ENCODE measurements at places on chromosomes 4 and X.

GRCh38 chrX:9495496-9495895 is 30.6 kb downstream of the TBL1X start:
- DNase-seq = no peak

DNA sequence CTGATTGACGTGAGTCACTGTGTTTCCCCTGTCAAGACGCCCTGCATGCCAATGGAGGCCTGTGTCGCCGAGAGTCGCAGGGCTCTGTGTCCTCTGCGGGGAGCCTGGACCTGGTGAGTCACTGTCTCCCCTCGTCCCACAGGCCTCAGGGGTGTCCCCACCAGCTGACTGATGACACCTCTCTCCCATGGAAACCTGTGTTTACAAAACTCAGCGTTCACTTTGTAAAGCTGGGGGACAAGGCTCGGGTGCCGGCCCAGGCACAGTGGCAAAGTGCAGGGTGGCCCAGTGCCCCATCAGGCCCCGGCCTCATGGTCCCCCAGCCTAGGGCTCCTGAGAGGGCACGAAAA is 21.2 kb upstream of the HGFAC start:
- no peak for DNase-seq

GRCh38 chr4:123777373-123777772 is 380.8 kb downstream of the SPRY1 start:
- peak; percentile 53 for DNase-seq

- DNase-seq = no peak
Observed at GRCh38 chr4:148779771-148780170, 337.6 kb upstream of the NR3C2 start.

GRCh38 chrX:100895365-100896075 is 21.4 kb upstream of the NOX1 start:
- DNase-seq = peak; percentile 25

DNA sequence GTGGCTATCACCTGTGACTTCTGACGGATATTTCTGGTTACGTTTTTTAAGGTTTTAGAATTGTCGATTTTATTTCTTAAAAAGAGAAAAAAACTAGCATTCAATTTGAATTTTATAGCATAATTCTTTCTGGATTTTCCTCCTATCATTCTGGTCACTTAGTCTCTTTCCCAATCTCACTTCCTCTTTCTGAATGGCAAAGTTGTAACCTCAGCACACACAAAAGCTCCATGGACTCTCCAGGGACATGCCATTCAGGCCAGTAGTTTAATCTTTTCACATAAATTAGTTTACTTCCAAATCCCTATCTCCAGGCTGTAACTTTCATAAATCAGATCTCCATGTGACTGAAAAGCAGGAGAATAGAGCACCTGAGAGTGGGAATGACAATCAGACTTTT is 110.7 kb downstream of the ARAP2 start:
- DNase-seq = no peak

DNA sequence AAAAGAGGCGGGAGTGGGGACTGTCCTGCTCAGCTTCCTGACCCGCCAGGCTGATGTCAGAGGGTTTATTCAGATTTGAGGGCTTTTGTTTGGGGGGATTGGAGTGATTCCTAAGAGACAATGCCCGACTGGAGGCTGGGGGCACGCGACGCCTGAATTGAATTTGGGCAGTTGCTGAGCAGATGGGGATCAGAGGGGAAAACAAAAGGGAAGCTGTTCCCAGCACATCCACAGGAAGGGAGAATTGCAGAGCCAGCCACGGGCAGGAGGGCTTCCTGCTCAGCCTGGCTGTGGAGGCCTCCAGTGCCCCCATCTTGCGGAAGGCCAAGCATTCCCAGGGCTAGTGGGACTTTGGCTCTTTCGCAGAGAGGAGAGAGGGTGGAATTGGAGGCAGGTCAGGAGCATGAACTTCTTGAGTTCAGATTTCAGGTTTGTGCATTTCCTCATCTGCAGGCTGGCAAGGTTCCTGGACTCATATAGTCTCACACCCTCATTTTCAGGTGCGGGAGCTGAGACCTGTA is 162.8 kb downstream of the NHS start:
- DNase-seq = no peak

DNA sequence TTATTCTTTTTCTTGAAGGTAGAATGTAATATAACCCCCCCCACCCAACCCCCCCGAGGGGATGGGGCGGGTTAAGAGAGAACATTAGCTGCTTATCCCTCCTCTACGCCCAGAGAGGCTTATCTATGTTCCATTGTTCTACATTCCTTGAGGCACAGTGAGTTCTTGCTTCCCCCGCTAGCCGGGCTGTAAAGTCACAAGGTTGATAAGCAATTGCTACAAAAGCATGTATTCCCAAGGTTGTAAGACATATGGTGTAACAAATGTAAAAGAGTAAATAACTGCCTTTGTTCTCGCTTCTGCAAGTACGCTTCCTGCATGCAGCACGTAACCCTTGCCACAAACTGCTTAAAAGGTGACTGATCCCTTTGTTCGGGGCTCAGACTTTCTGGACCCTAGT is 8.2 kb downstream of the DCAF8L2 start:
- DNase-seq = no peak

- no peak for DNase-seq
Observed at GRCh38 chr4:972651-973424, 531 bp downstream of the DGKQ start.

DNA sequence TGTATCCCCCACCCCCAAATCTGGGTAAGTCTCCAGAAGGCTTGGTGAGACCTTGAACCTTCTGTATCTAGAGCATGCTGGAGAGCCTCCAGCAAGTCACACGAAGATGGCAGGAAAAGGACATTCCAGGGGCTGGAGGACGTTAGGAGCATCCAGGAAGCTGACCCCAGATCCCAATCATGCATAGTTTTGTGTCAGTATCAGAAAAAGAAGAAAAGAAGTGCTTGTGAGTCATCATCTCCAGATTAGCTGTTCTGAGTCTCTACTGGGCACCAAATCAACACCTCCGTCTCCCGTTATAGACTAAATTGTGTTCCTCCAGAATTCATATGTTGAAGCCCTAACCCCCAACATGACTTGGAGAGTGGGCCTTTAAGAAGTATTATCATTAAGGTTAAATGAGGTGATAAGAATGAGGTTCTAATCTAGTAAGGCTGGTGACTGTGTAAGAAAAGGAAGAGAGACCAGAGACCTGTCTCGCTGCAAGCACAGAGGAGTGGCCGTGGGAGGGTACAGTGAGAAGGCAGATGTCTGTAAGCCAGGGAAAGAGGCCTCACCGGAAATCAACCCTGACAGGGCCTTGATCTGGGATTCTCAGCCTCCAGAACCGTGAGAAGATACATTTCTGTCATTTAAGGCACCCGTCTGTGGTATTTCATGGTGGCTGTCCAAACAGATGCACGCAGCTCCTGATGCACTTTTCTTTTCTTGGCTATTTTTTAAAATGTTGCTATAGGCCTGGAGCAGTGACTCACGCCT is 38.1 kb upstream of the CLDN24 start:
- DNase-seq = no peak

- DNase-seq = no peak
Observed at GRCh38 chr4:43607400-43607799, 714.9 kb downstream of the GRXCR1 start.

GRCh38 chr4:45036677-45037076 is 310.3 kb upstream of the GNPDA2 start:
- no peak for DNase-seq

GRCh38 chr4:175127314-175127713 is 209.2 kb downstream of the ADAM29 start:
- DNase-seq = peak; percentile 39

GRCh38 chrX:24245202-24245601 is 68.7 kb downstream of the SUPT20HL2 start:
- DNase-seq = peak; percentile 47

DNA sequence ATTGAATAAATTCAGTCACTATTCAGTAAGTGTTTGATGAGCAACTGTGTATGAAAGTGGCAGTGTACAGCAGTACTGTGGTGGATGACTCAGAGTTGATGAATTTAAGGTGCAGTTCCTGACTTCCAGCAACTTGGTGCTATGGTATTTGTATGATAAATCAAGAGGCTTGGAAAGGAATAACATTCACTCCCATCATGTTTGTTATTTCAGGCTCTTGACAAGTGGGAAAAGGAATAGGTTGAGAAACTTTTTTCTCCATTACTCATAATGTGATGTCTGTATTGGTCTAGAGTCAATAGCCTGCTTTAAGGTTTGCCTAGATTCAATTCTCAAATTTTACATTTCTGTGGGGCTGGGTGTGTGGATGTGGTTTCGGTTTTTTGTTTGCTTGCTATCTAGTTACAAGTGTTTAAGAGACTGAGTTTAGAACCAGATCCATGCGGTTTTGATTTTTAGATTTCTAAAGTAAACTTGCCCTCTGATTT is 35.1 kb upstream of the CYP2U1 start:
- peak; percentile 100 for DNase-seq

DNA sequence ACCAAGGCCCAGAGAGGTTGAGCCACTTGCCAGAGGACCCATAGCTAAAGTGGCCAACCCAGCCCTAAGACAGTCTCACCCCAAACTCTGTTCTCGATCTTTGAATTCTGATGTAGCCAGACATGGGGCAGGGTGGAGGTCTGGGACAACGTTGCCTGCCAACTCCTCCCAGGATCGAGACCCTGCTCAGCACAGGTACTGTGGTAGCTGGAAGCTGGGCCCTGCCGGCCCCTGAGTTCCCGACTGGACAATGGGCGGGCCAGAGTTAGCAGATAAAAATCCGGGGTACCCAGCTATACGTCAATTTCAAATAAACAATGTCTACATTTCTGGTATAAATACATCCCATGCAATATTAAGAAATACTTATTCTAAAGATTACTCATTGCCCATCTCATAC is 35.3 kb downstream of the ADRA2C start:
- no peak for DNase-seq

DNA sequence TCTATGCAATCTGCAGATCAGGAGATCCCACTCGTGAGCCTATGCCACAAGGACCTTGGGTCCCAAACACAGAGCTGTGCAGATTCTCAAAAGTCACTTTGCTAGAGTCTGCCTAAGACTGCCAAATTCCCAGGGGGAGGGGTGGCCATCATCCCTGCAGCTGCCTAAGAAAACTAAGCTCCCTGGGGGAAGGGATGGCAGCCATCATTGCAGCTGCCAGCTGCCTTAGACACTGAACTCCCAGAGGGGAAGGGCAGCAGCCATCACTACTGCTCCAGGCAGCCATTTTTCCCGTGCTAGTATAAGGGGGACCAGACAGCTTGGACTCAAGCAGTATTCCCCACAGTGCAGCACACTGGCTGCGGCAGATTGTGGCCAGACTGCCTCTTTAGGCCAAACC is 156.9 kb downstream of the NKX6-1 start:
- DNase-seq = no peak

- no peak for DNase-seq
Observed at GRCh38 chr4:118756958-118757357, 71.8 kb downstream of the METTL14 start.

DNA sequence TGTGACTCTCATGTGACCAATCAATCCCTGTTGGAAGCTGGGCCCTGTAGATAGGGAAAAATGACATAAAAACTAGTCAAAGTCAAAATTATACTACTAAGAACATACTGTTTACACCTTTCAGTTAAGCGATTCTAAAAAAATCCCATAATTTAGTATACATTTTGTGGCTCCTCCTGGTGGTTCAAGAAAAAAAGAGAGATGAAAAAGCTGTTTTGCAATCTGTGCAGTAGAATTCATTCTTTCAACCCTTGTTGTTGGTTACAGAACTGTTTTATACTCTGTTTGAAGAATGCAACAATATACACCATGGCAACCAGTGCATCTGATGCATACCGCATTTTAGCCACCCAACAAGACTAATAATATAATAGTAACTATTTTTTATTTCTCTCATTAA is 66.8 kb upstream of the ANK2 start:
- no peak for DNase-seq

- DNase-seq = no peak
Observed at GRCh38 chr4:10747186-10747585, 62.6 kb upstream of the CLNK start.

DNA sequence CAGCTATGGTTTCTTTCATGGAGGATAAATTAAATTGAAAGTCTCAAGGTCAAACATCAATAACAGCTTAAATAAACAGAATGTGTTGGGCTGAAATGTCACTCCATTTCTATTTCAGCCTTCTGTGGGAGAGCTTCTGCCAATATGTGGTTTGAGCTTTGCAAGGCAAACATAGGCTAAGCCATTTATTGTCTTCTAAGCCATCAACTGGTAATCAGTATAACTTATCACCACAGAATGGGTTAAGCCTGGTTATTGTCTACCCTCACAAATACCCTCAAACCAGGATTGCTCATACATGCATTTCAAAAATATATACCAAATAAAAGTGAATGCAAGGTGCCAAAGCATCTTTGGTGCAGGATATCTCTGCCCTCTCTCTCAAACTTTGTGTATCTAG is 52.7 kb downstream of the GABRB1 start:
- DNase-seq = no peak

GRCh38 chr4:155787113-155787710 is 28.4 kb downstream of the GUCY1B1 start:
- peak; percentile 80 for DNase-seq

DNA sequence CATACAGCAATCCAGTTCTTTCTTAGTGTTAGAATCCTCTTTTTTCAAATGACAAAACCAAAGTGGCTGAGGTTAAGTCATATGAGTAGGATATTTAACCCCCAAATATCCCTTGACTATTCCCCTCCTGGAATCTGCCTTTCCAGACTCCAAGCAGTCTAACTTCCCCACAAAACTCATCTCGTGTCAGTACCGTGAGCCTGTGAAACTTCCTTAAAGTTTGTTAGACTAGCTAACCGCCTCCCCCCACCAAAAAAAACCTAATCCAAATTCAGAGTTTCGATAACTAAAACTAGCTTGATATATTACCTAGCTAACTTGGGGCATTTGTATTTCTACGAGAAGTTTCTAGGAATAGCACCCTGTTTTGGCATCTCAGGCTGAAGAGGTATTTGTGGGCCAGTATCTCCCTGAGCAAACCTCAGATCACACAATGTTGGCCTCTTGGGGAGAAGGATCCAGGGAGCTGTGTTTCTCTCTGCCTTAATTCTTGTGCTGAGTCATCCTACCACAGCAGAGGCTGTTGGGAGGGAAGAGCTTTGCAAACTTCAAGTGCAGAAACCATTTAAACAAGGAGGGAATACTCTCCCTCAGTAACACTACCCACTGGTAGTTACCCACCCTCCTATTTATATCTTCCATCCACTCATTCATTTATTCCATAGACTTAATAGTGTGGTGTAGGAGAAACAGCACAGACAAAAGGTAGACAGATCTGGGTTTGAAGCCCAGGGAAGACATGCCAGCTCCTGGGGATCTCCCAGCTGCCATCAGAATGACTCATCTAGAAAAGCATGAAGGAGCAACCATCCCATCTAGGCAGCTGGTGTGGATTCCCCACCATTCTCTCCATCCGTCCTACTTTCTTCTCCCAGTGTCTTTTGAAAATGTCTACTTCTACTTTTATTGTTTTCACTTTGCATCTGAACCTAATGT is 39.3 kb upstream of the TXK start:
- DNase-seq = peak; percentile 52

GRCh38 chrX:74408304-74408703 is 13.0 kb upstream of the SLC16A2 start:
- no peak for DNase-seq

GRCh38 chr4:143287572-143287923 is 49.1 kb upstream of the GAB1 start:
- no peak for DNase-seq

- DNase-seq = peak; percentile 51
Observed at GRCh38 chrX:41720125-41720779, 3.7 kb upstream of the GPR82 start.

- peak; percentile 61 for DNase-seq
Observed at GRCh38 chr4:150573534-150573933, 8.4 kb upstream of the MAB21L2 start.

- DNase-seq = peak; percentile 45
Observed at GRCh38 chr4:26319949-26320537, 771 bp upstream of the RBPJ start.

GRCh38 chrX:131305926-131306325 is 16.8 kb upstream of the IGSF1 start:
- DNase-seq = no peak

All from fibroblast of lung (primary cell).